ENCODE measurements at places on chromosomes 5 and 9. TPM values are rescaled to one million over a fixed set of nuclear protein-coding genes. Genes with fewer than 3 reads are reported as not detected.

Gene ORM2
- not detected for total RNA-seq

Gene CNTRL
- total RNA-seq: 4.7 TPM

Gene CDH6
- 1.5 TPM for total RNA-seq

Gene PCDHA2
- not detected for total RNA-seq

Gene SPATA31C1
- total RNA-seq: not detected

Gene LIX1
- total RNA-seq: not detected

Gene DBH
- total RNA-seq: not detected

Gene ECM2
- total RNA-seq: 39.1 TPM

Gene AMBP
- 0.78 TPM for total RNA-seq

Gene DMRTA1
- total RNA-seq: under 0.01 TPM

Gene OR13J1
- not detected for total RNA-seq

Gene TMED9
- 191 TPM for total RNA-seq

Gene FEM1C
- 19.4 TPM for total RNA-seq

Gene MROH2B
- total RNA-seq: 0.05 TPM

Gene HTR1A
- not detected for total RNA-seq

Gene NOP16
- total RNA-seq: 19.1 TPM

Gene RAB3C
- total RNA-seq: not detected

Gene SHLD3
- 3.7 TPM for total RNA-seq

Gene RANBP3L
- 1.6 TPM for total RNA-seq

Gene PCDHGB3
- total RNA-seq: 3.2 TPM

Gene MYMK
- not detected for total RNA-seq

Gene SPINK7
- total RNA-seq: not detected

All from cardiac ventricle fibroblast (primary cell).